ENCODE measurements at places on chromosomes 6 and 20. TPM values are rescaled to one million over a fixed set of nuclear protein-coding genes. Genes with fewer than 3 reads are reported as not detected.

GRCh38 chr6:131900231-131900630 is 50.9 kb downstream of the CCN2 start:
- no peak for DNase-seq

DNA sequence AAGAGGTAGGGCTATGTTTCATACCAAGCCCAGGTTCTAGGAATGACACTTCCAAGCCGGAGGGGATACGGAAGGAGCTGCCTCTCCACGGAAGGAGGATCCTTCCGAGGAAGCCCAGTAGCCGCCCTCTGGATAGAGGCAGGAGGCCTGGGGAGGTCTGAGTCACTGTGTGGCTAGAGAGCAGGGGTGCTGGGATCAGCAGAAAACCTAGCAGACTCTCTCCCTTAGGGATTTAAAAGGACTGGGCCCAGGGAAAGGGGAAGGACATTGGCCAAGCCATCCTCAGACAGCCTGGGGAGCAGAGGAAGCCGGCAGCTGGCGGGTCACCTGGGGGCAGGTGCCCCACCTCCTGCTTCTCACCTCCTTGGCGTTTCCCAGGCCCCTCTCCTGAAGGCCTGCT is 36.6 kb upstream of the NFATC2 start:
- no peak for DNase-seq

Gene ACSS1
- 16.1 TPM for total RNA-seq

DNA sequence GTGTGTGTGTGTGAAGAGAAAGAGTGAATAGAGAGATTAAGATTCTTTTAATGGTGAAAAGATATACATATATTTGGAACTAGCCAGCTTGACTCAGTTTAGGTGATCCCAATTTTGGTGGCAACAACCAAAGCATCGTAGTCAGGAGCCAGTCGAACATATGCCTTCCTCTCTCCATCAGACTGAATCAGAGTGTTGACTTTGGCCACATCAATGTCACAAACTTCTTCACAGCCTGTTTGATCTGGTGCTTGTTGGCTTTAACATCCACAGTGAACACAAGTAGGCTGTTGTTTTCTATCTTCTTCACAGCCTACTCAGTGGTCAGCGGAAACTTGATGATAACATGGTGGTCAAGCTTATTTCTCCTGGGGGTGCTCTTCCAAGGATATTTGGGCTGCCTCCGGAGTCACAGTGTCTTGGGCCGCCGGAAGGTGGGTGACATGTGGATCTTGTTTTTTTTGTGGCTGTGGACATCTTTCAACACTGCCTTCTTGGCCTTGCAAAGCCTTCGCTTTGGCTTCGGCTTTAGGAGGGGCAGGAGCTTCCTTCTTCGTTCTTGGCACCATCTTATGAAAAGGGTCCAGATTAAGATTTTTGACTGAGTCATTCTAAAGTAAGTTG is 3.4 kb downstream of the HLA-F start:
- no peak for DNase-seq

DNA sequence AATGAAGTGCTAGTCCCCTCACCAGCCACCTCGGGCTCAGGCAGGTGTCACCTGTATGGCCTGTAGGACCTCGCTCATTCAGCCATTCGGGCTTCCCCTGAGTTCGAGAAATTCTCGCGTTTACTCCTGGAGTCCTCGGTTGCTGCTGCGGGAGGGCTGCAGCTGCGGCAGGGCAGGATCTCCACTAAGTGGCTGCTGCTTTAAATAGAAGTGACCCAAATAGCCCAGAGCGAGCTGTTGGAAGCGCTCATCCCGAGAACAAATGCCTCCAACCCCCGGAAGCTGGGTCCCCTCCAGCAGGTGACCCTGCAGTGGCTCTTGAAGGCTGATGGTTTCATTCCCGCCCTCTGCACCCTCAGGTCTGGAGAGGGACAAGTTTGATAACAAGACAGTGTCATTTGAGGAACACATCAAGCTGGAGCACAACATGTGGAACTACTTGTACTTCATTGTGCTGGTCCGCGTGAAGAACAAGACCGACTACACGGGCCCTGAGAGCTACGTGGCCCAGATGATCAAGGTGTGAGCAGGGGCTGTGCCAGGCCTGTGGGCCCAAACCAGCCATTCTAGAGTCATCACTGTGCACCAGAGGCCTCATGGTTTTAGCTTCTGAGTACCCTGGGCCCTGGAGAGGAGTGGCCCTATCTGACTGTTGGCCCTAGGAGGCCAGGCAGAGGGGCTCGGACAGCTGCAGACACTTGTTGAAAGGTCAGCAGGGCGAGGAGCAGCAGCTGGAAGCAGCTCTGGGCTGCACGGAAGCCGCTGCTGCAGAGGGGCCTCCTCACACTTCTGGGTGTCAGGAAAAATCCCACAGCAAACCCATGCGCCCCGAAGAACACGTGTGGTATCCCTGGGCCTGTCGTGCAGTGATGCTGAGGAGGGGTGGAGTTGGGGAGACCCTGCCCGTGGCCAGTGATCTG is 18.1 kb downstream of the UQCC2 start:
- no peak for DNase-seq

- DNase-seq, result no peak
These were observed 55.1 kb downstream of the KIAA0408 start for GRCh38 chr6:127404133-127404532.

Gene ID1
- total RNA-seq, result 103 TPM

Gene COL12A1
- total RNA-seq, result 43.2 TPM

Gene RTF2
- 71.1 TPM for total RNA-seq

Gene SMAP1
- total RNA-seq, result 25.2 TPM

- no peak for DNase-seq
These were observed 451.7 kb downstream of the GRIK2 start for GRCh38 chr6:101845172-101845571.

DNA sequence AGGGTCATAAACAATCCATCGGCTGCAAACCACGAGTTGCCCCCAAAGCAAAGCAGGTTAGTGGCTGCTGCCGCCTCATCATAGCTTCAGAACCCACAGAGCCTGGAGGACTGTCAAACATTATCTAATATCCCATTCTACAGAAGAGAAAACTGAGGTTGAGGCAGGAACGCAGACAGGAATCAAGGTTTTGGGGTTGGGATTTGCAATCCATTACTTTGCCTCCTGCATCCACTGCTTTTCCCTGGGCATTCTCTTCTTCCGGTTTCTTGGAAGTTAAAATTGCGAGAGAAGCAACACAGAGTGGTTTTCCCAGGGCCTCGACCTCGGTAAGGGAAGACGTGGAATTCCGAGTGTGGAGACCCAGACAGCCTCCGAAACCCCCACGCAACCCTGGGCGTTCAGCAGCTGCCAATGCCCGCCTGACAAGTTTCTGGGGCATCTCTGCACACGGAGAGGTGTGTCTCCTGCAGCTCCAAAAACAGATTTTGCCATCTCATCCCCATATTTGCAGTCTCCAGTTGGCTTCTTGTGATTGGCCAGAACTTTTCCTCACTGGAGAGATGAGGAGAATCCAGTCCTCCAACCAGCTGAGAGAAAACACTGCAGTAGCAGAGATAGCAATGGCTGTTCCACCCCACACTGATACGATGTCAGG is 45.5 kb upstream of the SNAP25 start:
- DNase-seq, result no peak

DNA sequence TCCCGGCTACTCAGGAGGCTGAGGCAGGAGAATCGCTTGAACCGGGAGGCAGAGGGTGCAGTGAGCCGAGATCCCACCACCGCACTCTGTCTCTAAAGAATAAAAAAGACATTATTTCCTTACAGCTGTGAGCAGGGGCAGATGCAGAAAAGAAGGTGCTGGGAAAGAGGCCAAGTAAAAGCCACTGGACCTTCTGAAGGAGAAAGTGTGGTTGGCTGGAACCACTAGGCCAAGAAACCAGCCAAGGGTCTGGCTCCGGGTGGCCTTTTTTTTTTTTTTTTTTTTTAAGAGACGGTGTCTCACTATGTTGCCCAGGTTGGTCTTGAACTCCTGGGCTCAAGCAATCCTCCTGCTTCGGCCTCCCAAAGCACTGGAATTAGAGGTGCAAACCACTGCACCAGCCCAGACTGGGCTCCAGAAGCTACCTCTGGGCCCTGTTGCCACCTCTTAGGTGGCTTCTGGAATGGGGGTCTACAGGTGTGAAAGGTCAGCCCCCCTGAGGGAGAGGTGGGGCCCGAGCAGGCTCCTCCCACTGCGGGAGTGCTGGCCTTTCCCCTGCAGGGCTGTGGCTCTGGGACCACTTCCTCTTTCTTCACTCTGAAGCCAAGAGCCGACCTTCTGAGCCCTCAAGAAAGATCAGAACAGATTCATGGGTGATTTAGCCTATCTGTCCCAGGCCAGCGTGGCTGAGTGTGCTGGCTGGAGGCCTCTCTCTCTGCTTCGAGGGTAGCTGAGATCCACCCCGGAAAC is at the start of gene FGD2:
Gene FGD2, plus strand, starts transcription at position 595 of the 750 bp plus-strand sequence. CDS start 163 bp downstream, outside the sequence.
- no peak for DNase-seq

DNA sequence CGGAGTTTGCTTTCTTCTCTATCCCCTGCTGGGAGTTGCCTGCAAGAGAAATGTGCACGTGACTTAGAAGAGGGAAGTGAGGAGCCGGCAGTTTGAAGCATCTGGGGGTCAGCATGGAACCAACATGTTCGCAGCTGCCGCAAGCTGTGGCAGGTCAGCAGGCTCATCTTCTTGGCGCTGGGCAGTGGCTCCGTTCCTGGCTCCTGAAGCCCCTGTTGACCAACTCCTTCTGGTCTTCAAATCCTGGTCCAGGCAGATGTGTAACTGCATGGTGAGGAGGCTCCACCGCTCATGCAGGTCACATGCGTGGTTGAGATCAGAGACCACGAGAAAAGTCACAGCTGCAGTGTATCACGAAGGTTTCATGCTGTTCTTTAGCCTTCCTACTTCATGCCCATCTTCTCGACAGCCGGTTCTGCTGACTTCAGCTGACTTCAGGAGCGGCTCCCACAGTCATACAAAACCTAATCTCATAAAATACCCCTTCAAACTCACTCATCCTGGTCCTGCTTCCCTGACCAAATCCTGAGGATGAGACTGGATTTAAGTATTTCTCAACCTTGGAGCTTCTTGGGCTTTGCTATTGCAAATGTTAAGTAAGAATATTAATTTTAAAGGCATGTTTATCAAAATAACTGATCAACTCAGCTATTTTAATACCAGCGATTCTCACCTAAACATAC is 44.9 kb upstream of the BCAS1 start:
- DNase-seq, result no peak

DNA sequence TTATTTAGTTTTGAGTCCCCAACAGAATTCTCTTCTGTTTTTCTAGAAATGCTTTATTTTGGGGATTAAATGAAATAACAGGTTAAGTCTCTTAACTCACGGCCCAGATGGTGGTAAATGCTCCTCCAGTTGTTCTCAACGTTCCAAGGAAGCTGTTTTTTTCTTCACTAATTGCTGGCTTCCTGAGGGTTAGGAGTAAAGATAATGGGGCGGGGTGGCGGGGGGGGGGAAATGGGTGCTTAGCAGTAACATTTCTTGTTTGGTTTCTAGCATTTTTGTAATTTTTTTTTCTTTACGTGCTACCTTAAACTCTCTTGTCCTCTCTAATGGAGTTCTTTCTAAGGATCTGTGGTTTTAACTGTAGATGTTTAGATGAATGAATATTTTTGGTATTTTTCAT is 2.2 kb downstream of the SRSF3 start:
- DNase-seq, result no peak

Gene UNC5CL
- 1.2 TPM for total RNA-seq

DNA sequence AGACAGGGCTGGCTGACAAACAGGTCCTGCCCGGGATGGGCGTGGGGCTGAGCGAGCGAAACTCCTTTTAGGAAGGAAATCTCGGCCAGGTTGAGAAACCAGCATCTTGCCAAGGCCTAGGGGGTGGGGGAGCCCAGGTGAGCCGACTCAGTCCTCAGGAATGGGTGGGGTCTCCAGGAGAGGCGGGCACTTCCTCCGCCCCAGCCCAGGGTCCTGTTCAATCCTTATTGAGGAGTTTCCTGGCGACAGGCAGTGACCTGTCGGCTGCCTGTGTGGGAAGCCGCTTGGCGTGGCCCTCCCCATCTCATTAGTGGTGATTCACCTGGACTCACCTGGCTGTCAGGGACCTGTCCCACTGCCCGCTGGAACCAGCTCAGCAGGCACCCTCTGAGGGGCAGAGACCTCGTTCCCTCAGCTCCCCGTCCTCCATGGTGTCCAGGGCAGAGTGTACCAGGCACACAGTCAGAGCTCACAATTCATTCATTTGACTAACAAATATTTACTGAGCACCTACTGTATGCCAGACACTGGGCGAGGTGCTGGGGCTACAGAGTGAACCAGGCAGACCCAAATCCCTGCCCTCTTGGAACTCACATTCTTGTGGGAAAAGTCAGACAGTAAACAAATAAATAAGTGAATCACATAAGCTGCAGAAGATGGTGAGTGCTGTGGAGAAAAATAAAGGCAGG is 51.1 kb downstream of the FGD2 start:
- DNase-seq, result no peak

GRCh38 chr20:53776858-53777257 is 183.2 kb upstream of the ZNF217 start:
- DNase-seq, result no peak

- DNase-seq, result no peak
These were observed 16.3 kb upstream of the FOXC1 start for GRCh38 chr6:1593286-1593957.

Gene SLC2A10
- total RNA-seq, result 10.6 TPM

- DNase-seq, result no peak
These were observed 127.3 kb downstream of the RTN4IP1 start for GRCh38 chr6:106501960-106502371.

Gene ENPP5
- 24.1 TPM for total RNA-seq

Gene IMPG1
- not detected for total RNA-seq

DNA sequence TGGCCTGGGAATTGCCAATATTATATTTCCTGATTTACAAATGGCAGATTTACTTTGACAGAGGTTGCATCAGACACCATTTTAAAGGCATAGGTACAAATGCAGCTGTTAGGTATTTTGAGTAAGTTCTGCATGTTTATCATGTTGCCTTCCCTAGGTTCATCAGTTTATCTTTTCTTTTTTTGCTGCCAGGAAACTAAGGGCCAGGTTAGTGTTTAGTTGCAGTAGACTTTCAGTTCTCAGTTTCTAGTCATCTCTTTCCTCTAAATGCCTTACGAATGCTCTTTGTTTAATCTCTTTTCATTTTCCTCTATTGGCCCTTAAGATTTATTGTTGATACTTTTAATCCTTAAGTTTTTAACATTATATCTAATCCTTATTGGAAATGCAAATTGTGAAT is 129.9 kb downstream of the SMAP1 start:
- DNase-seq, result no peak

Gene HLA-DPB1
- 249 TPM for total RNA-seq

GRCh38 chr20:848193-848592 is 14.7 kb downstream of the FAM110A start:
- no peak for DNase-seq
